ENCODE measurements at places on chromosomes 7 and 10.

- no peak for DNase-seq
Measured at GRCh38 chr10:116104210-116104932, 168.6 kb downstream of the GFRA1 start.

GRCh38 chr7:140418653-140419052, 14.8 kb downstream of the RAB19 start:
- DNase-seq = no peak

DNA sequence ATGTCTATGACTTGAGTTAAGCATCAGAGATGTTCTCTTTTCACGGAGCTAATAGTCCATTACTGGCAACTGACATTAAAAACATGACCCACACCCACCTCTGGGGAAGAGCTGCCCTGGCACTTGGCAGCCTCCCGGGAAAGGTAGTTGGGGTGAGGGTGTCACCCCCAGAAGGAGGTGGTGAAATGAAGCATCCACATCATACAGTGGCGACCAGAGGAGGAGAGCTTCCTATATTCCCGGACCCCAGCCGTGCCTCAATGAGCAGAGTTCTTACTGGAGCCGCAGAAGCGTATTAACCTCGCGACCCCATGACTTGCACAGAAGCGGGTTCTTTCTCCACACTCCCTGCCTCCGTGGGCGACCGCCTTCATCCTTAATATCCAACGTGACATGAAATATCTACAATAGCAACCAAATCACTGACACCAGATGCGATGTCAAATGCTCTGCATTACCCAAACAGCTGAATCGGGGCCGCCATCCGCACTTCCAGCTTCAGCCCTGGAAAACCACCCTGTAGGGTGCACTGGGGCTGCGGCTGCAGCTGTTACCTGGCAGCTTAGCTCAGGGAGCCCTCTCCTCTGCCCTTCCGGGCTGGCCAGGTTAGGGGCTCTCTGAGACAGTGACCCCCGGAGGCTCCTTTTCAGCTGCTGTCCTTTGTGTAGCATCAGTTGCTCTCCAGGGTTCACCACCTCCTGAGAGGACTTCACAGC, 103.1 kb upstream of the PARD3 start:
- no peak for DNase-seq

GRCh38 chr10:83603708-83604107, 535.6 kb upstream of the GHITM start:
- DNase-seq = no peak

DNA sequence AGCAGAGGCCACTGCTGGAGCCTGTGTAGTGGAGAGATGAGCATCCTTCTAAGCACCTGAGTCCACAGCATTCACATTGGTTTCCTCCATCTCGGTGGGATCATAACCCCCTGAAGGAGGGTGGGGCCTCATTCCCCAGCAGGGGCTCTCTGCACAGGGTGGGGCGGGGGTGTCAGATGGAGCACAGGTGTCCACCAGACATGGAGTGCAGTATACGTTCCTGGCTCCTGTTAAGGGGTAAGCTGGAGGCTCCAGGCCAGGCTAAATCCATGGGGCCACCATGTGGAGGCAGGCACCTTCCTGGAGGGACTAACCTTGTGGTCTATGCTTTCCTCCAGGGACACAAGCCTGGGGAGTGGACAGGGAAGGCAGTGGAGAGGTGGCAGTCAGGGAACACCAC, 252.6 kb downstream of the GRID1 start:
- no peak for DNase-seq

GRCh38 chr7:2864999-2865670, 21.0 kb upstream of the GNA12 start:
- peak; percentile 82 for DNase-seq

GRCh38 chr10:13972609-13973008, 358.1 kb downstream of the FRMD4A start:
- DNase-seq = no peak
